ENCODE measurements at places on chromosomes 5 and 9.
A peak's percentile ranks its signal among the peaks of the same experiment; 100 is the strongest.

- peak; percentile 80 for DNase-seq
Measured at GRCh38 chr5:141094481-141095262, at the start of gene PCDHB2. TSS of gene PCDHB2 (plus strand) at chr5:141094615. CDS start at chr5:141094791, 176 bp downstream.

DNA sequence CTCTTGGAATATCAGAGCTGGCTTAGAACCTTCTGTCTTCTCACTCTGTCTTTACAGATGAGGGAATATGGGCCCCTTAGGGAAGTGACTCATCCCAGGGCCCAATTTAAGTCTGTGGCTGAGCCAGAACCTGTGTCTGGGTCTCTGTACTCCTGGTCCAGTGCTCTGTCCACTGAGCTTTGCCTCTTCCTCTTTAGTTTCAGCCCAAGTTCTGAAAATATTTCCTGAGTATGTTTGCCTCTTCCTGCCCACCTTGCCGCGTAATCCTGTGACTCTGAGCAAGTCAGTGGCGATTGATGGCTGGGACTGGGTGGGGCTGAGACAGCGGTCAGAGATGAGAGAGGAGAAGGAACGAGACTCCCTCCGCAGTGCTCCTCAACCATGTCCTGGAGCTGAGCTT, 7.8 kb downstream of the IER5L start:
- no peak for DNase-seq

DNA sequence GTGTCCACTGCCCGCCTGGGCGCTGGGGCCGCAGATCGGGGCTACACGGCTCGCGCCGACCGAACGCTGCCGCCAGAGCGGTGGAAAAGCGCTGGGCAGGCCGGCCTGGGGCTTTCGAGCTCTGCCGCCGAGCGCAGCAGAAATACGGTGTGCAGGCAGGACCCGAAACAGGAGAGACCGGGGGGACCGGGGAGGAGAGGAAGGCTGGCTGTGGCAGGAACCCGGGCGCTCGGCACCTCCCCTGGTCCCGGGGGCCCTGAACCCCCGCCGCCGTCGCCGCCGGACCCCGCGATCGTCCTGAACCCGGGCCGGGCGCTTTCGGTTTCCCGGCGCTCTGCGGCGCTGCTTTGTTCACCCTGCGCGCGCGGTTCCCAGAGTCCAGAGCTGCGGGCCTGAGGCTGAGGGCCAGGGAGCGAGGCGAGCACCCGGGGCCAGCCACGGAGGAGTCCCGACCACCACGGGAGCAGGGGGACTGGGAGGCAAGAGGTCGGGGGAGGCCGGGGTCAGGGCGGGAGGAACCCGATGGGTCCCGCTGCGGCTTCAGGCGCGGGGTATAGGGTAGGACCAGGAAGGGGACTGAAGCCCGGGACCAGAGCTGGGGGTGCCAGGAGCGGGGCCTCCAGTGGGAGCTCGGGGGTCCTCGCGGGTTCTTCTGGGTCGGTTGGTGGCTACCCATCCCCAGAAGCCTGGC, 12.0 kb downstream of the IRX2 start:
- DNase-seq, result no peak

GRCh38 chr5:91178461-91178860, 204.7 kb downstream of the ARRDC3 start:
- no peak for DNase-seq

- no peak for DNase-seq
Measured at GRCh38 chr5:129003232-129003631, 37.9 kb downstream of the SLC27A6 start.

GRCh38 chr5:96790961-96791504, 16.7 kb downstream of the ERAP1 start:
- no peak for DNase-seq

GRCh38 chr9:129221979-129222635, 44.0 kb upstream of the IER5L start:
- no peak for DNase-seq

DNA sequence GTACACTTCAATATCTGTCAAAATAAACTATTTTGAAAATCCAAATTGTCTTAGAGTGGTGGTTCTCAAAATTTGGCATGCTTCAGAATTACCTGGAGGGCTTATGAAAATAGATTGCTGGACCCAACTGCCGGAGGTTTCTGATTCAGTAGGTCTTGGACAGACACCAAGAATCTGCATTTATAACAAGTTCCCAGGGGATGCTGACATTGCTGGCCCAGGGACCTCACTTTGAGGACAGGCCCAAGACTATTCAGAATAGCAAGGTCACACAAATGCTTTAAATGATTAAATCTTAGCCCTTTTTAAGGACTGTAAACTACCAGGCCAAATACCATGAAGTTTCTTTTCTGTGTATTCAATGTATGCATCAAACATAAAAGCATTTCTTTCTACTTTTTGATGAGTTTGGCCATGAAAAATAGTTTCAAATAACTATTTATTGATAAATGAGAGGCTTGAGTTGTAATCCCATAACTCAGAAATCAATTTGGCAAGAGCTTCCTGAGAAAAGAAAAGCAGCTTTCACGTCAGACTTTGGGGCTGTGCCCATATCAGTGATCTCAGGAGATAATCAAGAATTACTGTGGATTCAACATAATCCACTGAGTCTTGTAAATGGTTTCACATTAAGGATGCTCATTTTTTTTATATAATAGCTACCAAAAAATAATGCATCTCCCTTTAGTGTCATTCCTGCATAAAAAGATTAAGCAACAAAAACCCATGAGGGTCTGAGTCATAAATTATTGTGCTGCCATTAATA, 191.4 kb downstream of the FRMD3 start:
- no peak for DNase-seq

GRCh38 chr5:170097934-170098333, 7.8 kb upstream of the FOXI1 start:
- DNase-seq, result no peak

DNA sequence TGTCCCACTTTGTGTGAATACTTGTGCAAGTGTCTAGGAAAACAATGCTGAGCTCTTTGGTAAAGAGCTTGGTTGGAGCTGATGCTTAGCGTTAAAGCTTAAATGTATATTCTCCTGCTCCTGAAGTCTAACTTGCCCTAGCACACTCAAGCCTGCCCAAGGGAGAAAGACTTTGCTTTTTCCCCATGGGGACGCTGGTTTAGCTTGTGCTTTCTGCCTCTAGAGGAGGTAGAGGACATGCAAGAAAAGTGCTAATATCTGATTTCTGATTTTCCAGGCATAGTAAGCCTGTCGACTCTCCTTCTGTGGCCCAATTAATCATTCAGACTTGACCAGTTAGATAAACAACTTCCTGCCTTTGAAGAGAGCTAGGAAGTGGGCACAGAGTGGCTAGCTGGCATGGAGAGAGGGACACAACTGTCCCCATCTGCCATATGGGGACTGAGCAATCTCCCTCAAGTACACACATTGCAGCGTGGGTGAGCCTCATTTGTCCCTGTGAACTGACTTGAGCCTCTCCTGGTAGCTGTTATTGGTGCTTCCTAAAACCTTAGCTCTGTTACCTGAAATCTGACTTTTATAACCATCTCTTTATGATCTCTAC, 348.4 kb downstream of the BRINP1 start:
- DNase-seq, result no peak

DNA sequence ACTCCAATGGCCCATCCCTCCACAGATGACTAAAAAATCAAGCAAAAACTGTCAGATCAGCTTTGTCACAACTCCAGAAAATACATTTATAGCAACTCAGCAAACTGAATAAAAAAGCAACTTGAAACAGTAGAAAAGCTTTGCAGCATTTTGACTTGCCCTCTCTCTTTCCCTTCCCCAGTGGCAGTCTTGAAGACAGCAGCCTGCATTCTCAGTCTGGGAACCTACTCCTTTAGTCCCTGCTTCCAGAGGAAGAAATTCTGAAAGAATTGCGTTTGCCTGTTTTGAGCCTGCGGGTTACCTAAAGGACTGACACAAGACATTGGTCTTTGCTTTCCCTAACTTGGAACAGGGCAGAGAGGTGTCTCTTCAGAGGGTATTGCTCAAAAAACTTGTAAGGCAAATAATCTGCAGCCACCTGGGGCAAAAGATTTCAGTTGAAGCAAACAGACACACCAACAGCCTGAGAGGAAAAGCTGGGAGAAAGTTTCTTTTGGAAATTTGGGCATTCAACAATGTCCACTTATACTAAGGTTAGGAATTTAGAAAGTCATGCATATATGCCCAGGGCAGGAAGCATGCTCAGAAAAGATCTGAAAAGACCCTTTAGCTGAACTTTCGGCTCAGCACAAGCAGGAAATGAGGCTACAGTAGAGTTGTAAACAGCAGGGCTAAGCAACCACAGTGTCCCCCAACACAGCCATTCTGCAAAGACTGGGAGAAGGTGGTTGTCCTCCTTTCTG, 15.2 kb upstream of the SLC35D2 start:
- DNase-seq, result no peak

DNA sequence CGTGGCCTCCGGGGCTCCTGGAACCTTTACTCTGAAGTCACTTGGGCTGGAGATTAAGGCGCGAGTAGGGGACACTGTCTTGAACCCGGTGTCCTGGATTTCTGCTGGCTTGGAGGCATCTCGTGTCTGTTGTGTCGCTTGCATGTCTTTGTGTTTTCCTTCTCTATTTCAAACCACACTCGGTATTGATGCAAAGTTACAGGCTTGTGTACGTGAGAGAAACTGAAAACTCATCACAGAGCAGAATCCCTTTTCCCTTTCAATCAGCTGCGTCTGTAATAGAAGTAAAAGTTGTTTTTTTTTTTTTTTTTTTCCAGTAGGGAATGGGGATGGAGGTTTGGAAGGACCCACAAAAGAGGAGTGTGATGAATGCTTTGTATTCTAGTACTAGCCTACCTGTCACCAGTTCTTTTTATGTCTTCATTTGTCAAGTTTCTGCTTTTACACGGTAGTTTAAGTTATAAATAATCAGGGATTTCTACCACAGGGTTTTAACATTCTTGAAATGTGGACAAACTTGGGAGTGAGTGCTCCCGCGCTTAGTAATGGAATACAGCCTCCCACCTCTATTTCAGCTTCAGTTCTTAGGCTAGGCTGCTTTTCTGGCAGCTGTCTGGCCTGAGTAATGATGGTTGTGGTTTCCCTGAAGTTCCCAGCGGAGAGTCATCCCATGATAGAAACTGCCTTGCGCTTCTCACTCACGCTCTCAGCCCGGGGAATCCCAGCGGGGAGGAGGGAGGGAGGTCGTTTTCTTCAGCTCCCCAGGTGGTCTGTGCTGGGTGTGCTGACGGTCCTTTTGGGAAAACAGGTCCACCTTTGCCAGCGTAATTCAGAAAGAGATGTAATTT, 763 bp downstream of the TJP2 start:
- peak; percentile 2 for DNase-seq

GRCh38 chr5:375336-375920, 53.9 kb downstream of the AHRR start:
- DNase-seq, result no peak

DNA sequence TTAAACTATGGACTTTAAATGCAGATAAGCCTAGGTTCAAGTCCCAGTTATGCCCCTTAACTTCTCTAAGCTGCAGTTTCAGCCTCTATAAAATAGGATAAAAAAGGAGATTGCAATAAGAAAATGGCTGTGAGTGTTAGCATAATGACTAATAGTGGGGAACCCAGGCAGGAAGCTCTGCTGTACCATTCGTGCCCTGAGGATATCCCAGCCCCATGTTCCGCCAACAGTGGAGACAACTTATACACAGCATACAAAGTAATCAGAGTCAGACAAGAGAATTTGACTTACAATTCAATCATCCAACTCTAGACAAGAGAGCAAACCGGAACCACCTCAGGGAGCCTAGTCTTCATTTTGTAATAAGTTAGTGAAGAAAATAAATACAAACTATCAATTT, 141.5 kb upstream of the FSTL4 start:
- no peak for DNase-seq

DNA sequence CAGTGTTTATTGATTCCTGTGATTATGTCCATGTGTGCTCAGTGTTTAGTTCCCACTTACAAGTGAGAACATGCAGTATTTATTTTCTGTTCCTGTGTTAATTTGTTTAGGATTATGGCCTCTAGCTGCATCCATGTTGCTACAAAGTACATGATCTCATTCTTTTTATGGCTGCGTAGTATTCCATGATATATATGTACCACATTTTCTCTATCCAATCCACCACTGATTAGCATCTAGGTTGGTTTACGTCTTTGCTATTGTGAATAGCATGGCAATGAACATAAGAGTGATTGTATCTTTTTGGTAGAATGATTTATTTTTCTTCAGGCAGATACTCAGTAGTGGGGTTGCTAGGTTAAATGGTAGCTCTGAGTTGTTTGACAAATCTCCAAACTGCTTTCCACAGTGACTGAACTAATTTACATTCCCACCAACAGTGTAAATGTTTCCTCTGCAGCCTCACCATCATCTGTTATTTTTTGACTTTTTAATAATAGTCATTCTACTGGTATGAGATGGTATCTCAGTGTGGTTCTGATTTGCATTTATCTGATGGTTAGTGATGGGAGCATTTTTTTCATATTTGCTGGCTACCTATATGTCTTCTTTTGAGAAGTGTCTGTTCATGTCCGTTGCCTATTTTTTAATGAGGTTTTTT, 47.5 kb upstream of the ELL2 start:
- no peak for DNase-seq
